Stomach (tissue), 19 donors: ENCODE measurements at places on chromosomes 13 and 19.

GRCh38 chr13:111909971-111910671 is 156.8 kb upstream of the SOX1 start:
- no peak for DNase-seq

DNA sequence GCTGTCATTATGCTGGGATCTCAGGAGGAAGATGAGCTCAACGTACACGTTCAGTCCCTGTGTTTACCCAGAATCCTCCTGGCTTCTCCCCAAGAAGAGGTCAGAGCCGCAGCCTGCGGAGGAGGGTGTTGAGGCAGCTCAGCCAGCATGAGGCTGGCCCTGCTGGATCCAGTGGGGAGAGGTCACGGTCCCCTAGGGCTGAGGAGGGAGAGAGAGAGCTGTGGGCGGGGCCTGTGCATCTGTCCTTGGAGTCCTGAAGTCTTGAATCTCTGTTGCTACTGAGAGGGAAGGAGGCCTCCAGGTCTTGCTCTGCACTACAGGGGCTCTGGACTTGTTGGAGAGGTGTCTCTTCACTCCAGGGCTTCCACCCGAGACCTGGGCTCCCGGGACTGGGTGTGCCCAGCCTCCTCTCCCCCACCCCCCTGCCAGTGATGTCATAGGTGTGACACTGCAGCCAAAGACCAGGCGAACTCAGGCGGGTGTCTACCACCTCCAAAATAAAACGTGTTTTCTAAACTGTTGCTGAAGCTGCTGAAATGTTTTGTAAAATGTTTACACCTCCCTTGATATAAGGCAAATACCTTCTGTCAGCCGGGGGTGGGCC is 77.9 kb upstream of the KCTD15 start:
- no peak for DNase-seq

DNA sequence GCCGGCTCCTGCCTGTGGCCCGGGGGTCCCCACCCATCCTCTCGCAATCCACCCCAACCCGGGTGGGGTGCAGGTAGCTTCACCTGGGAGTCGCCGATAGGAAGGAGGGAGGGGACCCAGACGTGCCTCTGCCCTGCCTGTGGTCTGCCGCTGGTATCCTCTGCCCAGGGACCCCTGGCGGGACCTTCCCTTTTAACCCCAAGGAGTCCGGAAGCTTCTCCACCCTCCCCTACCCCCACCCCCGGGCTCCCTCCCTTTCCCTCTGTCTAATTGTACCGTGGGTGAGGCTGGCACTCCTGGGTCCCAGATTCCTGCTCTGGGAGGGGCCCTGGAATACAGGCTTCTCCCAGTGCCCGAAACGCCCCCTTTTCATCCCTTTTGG is at the start of gene KLK10:
Gene KLK10, minus strand, starts transcription at position 166 of the 382 bp plus-strand sequence. CDS start 579 bp downstream, outside the sequence.
- DNase-seq: no peak

- DNase-seq: no peak
Measured at GRCh38 chr13:60957816-60958215, 457.8 kb downstream of the PCDH20 start.

- DNase-seq: no peak
Measured at GRCh38 chr13:50616101-50616500, 227.4 kb downstream of the DLEU7 start.

DNA sequence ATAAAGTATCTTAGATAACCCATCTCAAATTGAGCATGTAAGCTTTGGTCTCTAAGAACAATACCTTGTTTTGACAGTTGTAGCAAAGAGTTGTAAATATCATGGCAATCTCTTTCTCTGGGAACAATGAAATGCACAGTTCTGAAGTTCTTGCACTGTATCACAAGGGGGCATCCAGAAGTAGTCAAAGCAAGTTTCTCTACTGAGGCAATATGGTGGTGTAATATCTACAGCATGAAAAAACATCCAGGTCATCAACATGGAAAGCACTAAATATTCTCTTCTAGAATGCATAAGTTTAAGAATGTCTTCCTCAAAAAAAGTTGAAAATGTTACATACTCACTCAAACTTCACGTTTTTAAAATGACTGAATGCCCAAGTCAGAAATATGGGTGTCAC is 19.6 kb downstream of the MTMR6 start:
- DNase-seq: no peak

- DNase-seq: no peak
Measured at GRCh38 chr13:113880651-113881611, 17.1 kb upstream of the GAS6 start.

DNA sequence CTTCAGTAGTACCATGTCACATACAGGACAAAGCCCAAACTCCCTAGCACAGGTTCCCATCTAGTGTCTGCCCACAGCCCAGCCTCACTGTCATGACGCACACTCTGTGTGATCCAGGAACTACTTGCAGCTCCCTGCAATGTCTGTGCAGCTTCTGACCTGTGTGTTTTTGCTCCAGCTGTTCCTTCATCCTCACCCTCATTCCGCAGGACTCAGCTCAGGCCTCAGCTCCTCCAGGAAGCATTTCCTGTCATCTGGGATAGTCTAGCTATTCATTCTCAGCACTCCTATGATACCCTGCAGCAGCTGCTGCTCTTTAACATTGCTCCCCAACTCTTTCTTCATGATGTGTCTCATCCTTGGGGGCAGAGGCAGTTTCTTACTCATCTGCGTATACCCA is 56.1 kb downstream of the ENOX1 start:
- no peak for DNase-seq

- DNase-seq: no peak
Measured at GRCh38 chr19:11598103-11598483, 810 bp downstream of the ZNF627 start.
